ENCODE measurements at places on chromosomes 3 and 15.

DNA sequence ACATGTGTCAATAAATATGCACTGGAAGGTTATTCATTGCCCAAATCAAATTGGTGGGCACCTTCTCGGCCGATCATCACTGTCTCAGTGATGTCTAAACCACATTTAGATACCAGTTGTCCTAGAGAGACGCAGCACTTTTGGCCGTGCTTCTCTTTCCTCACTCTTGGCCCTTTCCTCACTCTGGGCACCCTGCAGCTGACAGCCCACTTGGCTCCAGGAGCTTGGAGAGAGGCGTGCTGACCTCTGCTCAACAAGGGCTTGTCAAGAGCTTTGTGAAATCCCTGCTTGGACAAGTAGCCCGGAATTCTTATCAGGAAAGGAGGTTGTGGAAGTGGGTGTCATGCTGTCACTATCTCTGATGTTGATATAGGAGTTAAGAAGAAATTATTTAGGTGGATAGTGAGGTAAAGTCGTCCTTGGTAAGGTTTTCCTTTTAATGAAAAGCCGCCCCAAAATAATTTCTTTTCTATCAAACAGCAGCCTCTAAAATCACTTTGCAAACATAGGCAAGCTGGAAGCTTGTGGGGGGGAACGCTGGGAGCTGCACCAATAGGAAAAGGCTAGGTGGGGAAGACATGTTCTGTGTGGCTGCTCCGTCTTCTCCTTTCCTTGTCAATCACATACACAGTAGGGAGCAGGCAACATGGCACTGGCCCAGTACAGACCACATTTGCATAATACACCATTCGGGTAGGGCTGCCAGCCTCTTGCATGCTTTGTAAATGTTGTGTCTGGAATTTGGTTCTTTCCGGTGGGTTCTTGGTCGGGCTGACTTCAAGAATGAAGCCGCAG, 126.8 kb upstream of the UBE3A start:
- no peak for DNase-seq

- DNase-seq: no peak
These were observed 10.3 kb downstream of the MAN2C1 start for GRCh38 chr15:75357976-75358673.

GRCh38 chr3:119316313-119316670, 22.1 kb downstream of the ARHGAP31 start:
- DNase-seq: no peak

DNA sequence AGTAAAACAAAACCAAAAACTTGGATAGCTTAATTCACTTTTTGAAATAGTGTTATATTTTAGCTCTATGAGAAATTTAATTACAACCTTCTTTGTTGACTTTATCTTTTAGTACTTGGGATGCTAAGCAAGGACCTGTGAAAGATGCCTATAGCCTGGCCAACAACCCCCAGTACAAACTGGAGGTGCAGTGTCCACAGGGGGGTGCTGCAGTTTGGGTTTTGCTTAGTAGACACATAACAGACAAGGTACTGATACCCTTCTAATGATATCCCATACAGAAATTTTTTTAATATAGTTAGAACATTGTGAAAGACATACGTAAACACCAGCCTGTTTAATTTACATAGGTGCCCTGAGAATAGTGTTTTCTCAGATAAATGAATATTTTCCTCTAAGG, 35.3 kb downstream of the CAPN7 start:
- no peak for DNase-seq

DNA sequence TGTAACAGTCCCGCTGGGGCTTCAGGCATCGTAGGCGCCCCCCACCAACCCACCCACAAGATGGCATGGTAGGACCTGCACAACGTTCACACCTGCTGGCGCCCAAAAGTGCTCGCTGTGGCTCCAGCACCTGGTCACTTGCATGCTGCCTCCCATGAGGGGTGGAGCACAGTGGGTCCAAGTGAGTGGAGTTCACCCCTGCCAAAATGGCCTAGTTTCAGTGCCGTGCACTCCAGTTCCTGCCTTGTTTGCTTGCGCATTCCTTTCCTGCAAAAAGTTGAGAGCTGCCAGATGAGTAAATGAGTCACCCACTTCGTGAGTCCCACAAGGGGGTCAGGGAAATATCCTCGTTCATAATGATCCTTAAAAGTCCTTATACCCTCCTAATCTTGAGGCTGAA, 788.7 kb upstream of the DPPA4 start:
- no peak for DNase-seq

GRCh38 chr3:143071776-143072175, 47.8 kb upstream of the CHST2 start:
- DNase-seq: no peak

GRCh38 chr3:175585898-175586297, 726.8 kb downstream of the NAALADL2 start:
- no peak for DNase-seq

- DNase-seq: no peak
These were observed 11.4 kb upstream of the HDGFL3 start for GRCh38 chr15:83219026-83219425.

DNA sequence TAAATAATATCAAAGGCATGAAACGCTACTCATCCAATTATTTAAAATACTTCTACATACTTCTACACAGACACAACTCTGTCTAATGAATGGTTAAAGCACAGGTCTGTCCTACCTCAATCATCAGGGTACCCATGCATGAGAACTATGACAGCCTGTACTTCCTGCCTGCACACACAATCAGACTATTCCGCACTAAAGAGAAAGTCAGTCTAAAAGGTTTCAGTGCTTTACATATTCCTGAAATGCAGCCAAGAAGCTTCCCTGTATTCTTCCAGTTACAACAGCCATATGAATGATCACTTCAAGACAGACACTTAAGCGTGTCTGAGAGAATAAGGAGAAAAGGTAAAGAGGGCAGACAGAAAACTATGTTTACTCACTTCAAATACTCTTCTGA, 58.8 kb downstream of the TUBGCP4 start:
- no peak for DNase-seq

- DNase-seq: no peak
These were observed 21.4 kb downstream of the BMF start for GRCh38 chr15:40087068-40087810.

- no peak for DNase-seq
These were observed 2.3 kb downstream of the RPLP1 start for GRCh38 chr15:69454953-69455352.

GRCh38 chr3:110811050-110811449, 260.6 kb upstream of the NECTIN3 start:
- DNase-seq: no peak

GRCh38 chr3:37762698-37763097, 99.0 kb upstream of the CTDSPL start:
- no peak for DNase-seq

- DNase-seq: no peak
These were observed 3.0 kb upstream of the PPP1R2 start for GRCh38 chr3:195546130-195546560.

DNA sequence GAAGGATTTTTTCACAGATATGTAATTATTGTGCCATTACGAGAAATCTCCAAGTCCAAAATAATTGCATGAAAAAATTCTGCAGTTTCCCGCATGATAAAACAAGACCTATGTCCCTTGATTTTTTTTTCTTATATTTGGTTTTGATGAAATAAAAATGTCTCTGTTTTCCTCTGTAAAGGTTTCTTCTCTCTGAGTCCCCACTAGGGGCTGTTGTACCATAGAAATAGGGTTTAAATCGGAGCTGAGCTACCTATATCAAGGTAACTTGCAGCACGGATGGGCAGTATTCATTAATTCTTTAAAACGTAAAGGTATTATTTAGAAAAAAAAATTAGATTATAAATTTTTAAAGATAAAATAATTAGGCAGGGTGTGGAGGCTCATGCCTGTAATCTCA, 66.6 kb upstream of the IGF1R start:
- no peak for DNase-seq

DNA sequence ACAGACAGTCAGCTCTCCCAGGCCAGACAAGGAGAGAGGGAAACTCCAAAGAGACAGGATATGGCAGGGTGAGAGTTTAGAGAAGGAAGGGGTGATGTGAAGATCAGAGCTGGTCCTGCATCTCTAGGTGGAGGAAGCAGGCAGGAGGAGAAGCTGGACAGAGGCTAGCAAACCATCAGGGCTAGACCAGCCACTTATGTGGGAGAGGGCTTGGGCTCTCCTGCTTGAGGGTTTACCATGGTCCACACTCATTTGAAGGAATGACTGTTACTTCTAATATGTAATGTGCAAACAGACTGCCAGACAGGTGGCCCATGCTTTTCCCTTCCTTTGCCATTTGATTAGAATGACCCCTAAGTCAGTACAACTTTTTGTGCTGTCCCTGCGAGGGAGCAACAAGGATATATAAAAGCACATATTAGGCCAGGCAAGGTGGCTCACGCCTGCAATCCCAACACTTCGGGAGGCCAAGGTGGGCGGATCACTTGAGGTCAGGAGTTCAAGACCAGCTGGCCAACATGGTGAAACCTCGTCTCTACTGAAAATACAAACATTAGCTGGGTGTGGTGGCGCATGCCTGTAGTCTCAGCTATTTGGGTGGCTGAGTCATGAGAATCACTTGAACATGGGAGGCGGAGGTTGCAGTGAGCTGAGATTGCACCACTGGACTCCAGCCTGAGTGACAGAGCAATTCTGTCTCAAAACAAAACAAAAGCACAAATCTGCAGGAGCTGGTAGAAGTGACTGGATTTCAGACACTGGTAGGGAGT, 41.0 kb upstream of the MANF start:
- DNase-seq: no peak

GRCh38 chr15:40104865-40105516, 3.7 kb downstream of the BMF start:
- peak; percentile 32 for DNase-seq

DNA sequence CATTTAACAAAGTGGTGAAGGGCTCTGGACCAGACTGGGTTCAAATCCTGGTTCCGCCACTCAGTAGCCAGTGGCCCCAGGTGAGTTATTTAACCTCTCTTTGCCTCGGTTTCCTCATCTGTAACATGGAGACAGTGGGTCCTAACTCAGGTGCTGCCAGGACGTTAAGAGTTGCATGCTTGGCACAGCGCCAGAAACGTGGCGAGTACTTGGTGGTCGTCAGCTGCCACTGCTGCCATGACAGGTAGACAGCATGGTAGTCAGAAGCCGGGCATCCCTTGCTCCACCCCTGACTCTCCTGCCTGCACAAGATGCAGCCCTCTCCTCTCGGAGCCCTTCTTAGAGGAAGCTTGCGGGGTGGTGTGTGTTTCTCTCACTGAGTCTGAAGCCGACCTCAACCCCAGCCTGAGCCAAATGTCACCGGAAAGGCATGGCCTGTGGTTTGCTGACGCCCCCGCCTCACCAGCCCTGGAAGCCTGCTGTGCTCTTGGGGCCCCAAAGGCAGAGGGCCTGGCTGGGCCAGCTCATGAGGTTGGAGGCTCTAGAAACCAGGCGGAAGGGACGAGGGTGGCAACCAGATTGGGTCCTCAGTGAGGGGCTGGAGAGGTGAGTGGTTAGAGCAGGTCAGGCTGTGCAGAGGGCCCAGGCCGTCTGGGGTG, 160.8 kb upstream of the TLE3 start:
- peak; percentile 46 for DNase-seq

GRCh38 chr15:43975326-43975725, 148.5 kb downstream of the WDR76 start:
- DNase-seq: no peak

DNA sequence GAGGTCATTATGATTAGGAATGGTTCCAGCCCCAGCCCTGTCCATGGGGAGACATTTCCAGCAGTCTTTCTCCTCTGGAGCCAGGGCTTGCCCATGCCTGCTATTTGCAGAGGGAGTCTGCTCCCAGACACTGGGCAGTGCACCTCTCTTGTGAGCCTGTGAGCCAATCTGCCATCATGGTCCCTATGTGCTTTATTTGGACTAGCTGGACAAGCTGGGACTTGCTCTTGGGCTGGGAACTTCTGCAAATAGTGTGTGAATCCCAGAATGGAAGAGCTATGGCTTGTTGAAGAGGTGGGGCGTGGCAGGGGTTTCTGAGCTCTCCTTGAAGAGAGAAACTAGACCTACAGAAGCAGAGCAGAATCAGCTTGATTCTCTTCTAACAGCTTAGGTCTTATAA, 53.7 kb upstream of the KY start:
- no peak for DNase-seq

DNA sequence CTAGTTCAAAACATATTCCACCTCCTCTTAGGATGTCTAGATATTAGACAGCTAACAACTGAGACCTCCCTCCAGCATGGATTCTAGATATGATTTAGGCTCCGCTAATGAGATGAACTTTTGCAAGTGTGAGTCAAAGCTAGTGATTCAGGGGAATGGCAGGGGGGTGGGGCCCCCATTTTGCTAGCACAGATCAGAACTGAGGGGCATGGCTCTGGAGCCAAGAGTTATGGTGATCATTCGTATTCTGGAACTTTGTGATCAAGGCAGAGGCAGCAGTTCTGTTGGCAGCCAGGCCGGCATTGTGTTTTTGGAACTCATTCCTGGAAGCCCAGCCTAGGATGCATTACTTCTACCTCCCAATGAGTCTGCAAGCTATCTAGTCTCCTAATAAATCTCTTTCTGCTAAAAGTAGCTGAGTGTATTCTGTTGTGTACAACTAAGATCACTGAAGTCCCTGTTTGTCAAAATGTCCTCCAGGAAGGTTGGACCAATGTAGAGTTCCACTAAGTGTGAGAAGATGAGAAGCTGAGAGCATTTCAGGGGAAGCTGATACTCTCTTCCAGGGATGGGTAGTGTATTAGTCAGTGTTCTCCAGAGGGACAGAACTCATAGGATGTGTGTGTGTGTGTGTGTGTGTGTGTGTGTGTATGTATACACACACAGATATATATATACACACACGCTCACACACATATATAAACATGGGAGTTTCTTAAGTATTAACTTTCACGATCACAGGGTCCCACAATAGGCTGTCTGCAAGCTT, 312.7 kb downstream of the TLE3 start:
- no peak for DNase-seq

GRCh38 chr15:34783431-34783830, 11.9 kb downstream of the ACTC1 start:
- DNase-seq: no peak

- no peak for DNase-seq
These were observed 21.9 kb upstream of the CPNE9 start for GRCh38 chr3:9681723-9682081.

DNA sequence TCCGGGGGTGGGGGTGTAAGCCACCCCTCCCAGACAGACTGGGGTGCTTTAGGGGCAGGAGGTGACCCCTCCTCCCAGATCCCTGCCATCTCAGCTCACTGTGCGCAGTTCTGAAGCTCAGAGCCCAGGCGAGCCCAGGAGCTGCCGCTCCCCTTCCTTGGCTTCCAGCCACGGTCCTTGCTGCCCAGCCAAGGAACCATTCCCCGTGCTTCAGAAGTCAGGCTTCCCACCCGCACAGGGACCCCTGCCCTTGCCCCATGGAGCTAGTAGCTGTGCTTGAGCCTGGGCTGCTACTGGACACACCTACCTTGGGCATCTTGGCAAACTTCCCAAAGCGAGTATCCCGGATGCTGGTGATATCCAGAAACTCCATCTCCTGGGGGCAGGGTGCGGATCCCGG, 4.8 kb downstream of the PLCB2 start:
- no peak for DNase-seq

GRCh38 chr3:158631981-158632380, 12.3 kb upstream of the GFM1 start:
- DNase-seq: no peak

DNA sequence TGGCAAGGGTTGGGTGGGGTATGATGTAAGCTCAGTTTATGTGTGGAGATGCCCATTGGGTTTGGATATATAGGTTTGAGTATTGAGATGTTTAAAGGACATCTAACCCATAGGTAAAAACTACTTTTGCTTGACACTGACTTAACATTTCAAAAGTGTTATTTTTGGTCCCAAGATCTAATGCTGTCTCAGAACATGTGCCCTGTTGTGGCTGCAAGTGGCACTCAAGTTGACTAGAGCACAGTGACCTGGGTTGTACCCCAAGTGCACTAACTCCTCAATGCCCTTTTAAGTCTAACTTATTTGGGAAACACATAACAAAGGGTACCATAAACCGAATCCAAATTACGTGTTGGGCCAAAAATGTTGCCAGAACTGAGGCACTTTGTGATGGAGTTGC, 56.5 kb upstream of the CCR4 start:
- no peak for DNase-seq

Measured in nucleus accumbens (tissue), 56 donors.